ENCODE measurements at places on chromosomes 11 and 22.

DNA sequence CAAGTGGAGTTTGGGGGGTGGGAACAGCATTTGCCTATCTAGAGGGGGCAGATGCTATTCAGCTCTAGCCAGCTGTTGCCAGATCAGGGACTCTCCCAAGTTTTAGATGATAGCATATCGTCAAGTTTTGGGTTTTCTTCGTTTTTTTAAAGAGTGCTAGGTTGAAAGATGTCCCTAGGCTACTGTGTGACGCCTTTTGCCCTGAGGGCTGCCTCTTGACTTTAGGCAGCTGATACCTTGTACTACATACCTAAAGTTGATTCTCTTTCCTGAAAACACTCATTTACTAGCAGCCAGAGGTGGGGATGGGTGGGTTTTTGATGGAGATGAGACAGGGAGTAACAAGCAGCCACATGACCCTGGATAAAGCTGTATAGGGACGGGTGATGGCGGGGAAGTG is 87.1 kb downstream of the ABTB2 start:
- no peak for DNase-seq

DNA sequence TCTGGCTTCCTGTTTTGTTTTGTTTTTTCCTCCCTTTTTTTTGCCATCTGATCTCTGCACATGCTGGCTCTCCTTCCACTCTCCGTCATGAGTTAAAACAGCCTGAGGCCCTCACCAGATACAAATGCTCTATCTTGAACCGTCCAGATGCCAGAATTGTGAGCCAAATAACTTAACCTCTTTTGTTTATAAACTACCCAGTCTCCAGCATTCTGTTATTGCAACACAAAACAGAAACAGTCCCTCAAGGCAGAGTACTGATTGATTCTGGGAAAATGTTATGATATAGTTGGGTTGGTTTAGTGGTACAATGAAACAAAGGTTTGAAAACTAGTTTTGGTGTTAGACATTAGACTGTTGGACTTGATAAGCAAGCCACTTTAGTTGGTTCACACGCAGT is 1390.0 kb upstream of the RAG2 start:
- no peak for DNase-seq

DNA sequence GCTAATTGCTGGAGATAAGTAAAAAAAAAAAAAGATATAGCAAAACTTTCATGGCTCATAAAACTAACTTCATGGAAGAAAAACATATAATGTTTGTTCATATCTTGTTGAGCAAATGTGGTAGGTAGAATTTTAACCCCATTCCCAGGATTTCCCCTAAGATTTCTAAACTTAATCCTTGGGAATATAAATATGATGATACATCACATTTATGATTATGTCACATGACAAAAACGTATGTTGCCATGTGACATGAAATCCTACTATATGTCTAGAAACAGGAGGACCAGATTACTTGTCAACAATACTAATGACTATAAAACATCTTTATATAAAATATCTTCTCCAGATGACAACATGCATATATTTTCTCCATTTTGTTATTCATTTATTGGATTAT is 679.0 kb upstream of the LRRC4C start:
- no peak for DNase-seq

GRCh38 chr11:18329196-18329870 is 7.0 kb downstream of the GTF2H1 start:
- no peak for DNase-seq

- no peak for DNase-seq
Measured at GRCh38 chr11:10500757-10501684, 40.0 kb downstream of the RNF141 start.

- peak; percentile 5 for DNase-seq
Measured at GRCh38 chr11:44623731-44624491, 58.4 kb downstream of the CD82 start.

DNA sequence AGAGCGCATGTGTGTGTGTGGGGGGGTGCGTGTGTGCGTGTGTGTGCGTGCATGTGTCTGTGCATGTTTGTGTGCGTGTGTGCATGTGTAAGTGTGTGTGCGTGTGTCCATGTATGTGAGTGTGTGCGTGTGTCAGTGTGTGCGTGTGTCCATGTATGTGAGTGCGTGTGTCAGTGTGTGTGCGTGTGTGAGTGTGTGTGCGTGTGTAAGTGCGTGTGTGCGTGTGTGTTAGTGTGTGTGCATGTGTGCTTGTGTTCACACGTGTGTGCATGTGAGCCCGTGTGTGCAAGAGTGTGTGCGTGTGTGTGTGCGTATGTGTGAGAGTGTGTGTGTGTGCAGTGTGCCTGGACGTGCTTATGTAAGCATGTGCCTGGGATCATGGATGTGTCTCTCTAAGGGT is 14.7 kb upstream of the APOL6 start:
- no peak for DNase-seq

DNA sequence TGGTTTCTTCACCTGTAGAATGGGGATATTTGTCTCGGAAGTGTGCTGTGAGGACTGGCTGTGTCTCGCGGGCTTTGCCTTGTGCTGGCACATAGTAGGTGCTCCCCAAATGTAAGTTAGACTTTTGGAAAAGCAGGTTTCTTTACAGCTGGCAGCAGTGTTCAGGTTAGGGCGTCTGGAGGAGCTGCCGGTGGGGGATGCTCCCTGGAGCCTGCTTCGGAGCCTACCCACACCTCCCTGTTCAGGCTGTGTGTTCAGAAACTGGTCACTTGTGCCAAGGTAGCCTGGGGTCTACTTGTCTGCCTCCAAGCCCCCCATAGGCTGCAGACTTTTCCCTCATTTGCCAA is 60.0 kb downstream of the OTOG start:
- DNase-seq: peak; percentile 0

GRCh38 chr11:95248666-95249467 is 17.9 kb upstream of the SESN3 start:
- no peak for DNase-seq

GRCh38 chr11:13335319-13335718 is 57.7 kb downstream of the BMAL1 start:
- DNase-seq: peak; percentile 79

DNA sequence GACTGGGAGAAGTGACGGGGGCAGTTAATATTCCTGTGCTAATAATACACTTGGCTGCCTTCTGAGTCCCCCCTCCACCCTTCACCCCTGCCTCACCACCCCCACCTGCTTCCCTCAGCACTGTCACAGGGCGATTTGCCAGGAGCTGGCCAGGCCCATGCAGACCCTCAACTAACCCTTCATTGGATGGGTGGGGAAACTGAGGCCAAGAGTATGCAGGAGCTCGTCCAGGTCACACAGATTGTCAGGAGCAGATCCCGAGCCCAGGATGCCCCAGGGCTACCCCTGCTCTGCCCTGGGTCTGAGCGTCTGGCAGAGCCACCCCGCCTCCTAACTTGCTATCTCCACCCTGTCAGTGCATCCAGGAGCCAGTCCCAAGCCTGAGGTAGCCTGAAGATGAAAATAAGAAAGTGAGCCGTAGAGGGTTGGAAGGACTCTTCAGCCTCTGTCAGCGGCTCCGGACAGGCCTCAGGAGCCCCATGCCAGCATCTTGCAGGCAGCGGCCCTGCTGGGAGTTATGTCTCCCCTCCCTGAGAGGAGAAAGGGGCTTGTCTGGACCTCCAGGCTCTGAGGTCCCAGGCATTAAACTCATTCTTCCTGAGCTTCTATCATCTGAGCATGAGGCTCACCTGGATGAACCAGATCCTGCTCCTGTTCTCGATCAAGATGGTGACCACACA is 6.2 kb downstream of the TPBGL start:
- DNase-seq: no peak

- no peak for DNase-seq
Measured at GRCh38 chr11:75737314-75737713, 19.7 kb downstream of the MOGAT2 start.

GRCh38 chr22:38843201-38843656 is 599 bp downstream of the NPTXR start:
- DNase-seq: peak; percentile 45

DNA sequence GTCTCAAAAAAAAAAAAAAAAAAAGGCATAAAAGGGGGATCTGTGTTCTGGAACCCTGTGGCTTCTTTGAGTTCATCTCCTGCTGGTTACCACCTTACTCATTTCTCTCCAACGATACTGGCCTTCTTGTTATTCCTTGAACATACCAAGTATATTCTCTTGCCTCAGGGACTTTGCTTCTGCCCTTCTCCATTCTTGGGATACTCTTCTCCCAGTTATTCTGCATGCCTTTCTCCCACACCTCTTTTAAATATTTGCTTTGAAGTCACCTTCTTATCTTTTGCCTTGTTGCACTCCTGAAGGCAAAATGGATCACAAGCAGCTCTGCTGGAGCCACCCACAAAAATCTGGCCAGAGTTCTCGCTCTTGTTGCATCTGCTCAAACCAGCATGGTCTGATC is 76.0 kb upstream of the RRM1 start:
- no peak for DNase-seq

- DNase-seq: no peak
Measured at GRCh38 chr22:25757686-25758085, 15.7 kb downstream of the MYO18B start.

DNA sequence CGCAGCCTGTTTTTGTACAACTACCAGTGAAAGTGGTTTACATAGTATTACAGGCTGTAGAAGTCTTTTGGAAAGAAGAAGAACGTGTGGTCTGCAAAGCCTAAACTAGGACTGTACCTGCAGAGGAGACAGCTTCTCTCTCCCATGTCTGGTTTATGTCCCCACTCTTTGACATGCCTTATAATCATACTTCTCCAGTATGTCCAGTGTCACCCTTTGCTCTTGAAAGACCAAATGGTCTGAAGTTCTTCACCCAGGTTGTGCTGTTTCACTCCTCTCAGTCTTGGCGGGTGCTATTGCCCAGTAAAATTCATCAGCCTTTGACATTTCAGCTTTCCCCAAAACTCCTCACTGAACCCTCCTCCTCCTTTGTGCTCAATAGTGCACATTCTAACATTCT is 676.0 kb upstream of the TENM4 start:
- DNase-seq: no peak

DNA sequence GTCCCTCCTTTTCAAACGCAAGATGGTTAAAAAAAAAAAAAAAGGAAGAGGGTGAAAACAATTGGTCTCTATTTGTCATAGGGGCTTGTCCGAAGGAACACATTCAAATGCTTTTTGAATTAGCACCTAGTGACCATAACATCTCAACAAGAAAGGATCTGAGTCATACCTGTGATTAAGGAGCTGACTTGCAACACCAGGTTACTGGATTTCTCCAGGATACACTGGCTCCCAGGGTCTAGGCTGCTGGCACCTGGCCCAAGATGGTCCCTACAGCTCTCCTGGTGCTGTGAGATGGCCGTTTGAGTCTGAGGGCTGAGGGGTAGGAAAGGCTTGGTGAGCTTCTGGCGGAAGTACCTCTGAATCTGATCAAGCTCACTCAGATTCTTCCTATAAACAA is 28.4 kb upstream of the UCP3 start:
- DNase-seq: no peak

Measured in activated CD4-positive, alpha-beta T cell treated with anti-CD3 and anti-CD28 coated beads, Interleukin-2, amount 10 ng/mL, durations not matched to agents 7 days and 5 days (primary cell).